SJCRH30 (cell line): ENCODE measurements at places on chromosomes 11 and 22. TPM values are rescaled to one million over a fixed set of nuclear protein-coding genes. Genes with fewer than 3 reads are reported as not detected.

CBX7 gene
- 0.35 and 0.65 TPM in 2 replicates for total RNA-seq

OSBP gene
- total RNA-seq = 17.2 and 20.0 TPM in 2 replicates

OR5B21 gene
- not detected in 2 replicates for total RNA-seq

CDKN1C gene
- total RNA-seq = not detected in 2 replicates

EXPH5 gene
- 0.14 and 0.23 TPM in 2 replicates for total RNA-seq

KIRREL3 gene
- total RNA-seq = 0.06 and 0.08 TPM in 2 replicates

BIK gene
- total RNA-seq = 0.14 TPM in 1 of 2 replicates, not detected in the other

C11orf65 gene
- 0.46 and 0.49 TPM in 2 replicates for total RNA-seq

APOL6 gene
- 5.0 and 5.6 TPM in 2 replicates for total RNA-seq

KRTAP5-9 gene
- not detected in 2 replicates for total RNA-seq

TIGD3 gene
- 0.53 and 0.71 TPM in 2 replicates for total RNA-seq

SMIM35 gene
- not detected in 2 replicates for total RNA-seq

DLG2 gene
- 5.3 and 12.1 TPM in 2 replicates for total RNA-seq

ACTN3 gene
- total RNA-seq = not detected in 2 replicates

TMPRSS5 gene
- total RNA-seq = 0.42 and 0.56 TPM in 2 replicates

F2 gene
- total RNA-seq = 0.06 and 0.15 TPM in 2 replicates

FAM111A gene
- total RNA-seq = 19.8 and 25.5 TPM in 2 replicates

NAALADL1 gene
- not detected in 2 replicates for total RNA-seq

RAG1 gene
- 0.18 and 0.53 TPM in 2 replicates for total RNA-seq

B4GALNT4 gene
- total RNA-seq = 0.08 TPM in 1 of 2 replicates, not detected in the other

IFITM2 gene
- 38.4 and 40.0 TPM in 2 replicates for total RNA-seq

ADAMTS8 gene
- total RNA-seq = 0.05 TPM in 1 of 2 replicates, not detected in the other

TMA7B gene
- 0.08 TPM in 1 of 2 replicates, not detected in the other for total RNA-seq

MS4A3 gene
- not detected in 2 replicates for total RNA-seq

NPAS4 gene
- total RNA-seq = not detected in 2 replicates

OVCH2 gene
- total RNA-seq = not detected in 2 replicates

MMP20 gene
- not detected in 2 replicates for total RNA-seq

GDPD4 gene
- not detected in 2 replicates for total RNA-seq

NLRP14 gene
- total RNA-seq = not detected in 2 replicates

DGKZ gene
- total RNA-seq = 34.2 and 42.1 TPM in 2 replicates

KCNK4 gene
- total RNA-seq = not detected in 2 replicates

MDK gene
- 122 and 142 TPM in 2 replicates for total RNA-seq

GUCY1A2 gene
- 0.57 and 0.58 TPM in 2 replicates for total RNA-seq

AQP11 gene
- 0.99 and 1.5 TPM in 2 replicates for total RNA-seq

CLCF1 gene
- total RNA-seq = 5.2 and 6.1 TPM in 2 replicates

CD6 gene
- not detected in 2 replicates for total RNA-seq

KCNJ4 gene
- total RNA-seq = 0.04 and 0.25 TPM in 2 replicates

OR51I1 gene
- total RNA-seq = not detected in 2 replicates

TRIM48 gene
- total RNA-seq = not detected in 2 replicates

TP53I11 gene
- total RNA-seq = 13.4 and 14.7 TPM in 2 replicates

POGLUT3 gene
- total RNA-seq = 28.5 and 32.2 TPM in 2 replicates

GRAP2 gene
- not detected in 2 replicates for total RNA-seq

MAP6 gene
- total RNA-seq = 0.53 and 0.79 TPM in 2 replicates

NXPE2 gene
- not detected in 2 replicates for total RNA-seq

UFD1 gene
- total RNA-seq = 91.8 and 98.1 TPM in 2 replicates

CTSW gene
- total RNA-seq = not detected in 2 replicates

CNGA4 gene
- not detected in 2 replicates for total RNA-seq

OR5D13 gene
- total RNA-seq = not detected in 2 replicates
